HCEC 1CT (cell line): ENCODE measurements at places on chromosomes 4 and X.

DNA sequence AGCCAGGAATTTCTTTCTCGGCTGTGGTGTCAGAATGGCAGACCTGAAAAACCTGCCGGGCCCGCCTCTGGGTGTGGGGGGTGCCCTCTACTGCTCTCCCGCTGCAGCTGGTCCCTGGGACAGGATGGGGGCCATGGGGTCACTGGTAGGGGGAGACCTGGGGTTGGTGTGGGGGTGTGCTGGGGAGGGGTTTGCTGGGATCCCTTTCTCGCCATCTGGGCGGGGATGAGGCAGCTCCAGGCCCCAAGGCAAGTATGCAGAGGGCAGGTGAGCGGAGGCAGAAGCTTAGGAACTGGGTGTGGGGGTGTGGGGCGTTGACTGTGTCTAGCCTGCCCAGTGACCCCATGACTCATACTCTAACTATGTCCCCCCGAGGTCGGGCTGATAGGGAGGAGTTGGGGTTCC lies 884 bp downstream of the CCDC120 start:
- DNase-seq: no peak

DNA sequence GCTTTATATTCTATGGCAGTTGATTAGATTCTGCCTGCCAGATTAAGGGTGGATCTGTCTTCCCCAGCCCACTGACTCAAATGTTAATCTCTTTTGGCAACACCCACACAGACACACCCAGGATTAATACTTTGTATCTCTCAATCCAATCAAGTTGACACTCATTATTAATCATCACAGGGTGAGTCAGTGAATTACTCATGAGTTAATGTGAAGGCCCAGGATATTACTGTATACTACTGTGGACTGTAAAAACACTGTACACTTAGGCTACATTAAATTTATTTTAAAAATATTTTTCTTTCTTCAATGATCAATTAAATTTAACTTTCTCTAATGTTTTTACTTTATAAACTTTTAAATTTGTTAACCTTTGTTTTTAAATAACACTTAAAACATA lies 87.7 kb downstream of the NAP1L3 start:
- DNase-seq: no peak

DNA sequence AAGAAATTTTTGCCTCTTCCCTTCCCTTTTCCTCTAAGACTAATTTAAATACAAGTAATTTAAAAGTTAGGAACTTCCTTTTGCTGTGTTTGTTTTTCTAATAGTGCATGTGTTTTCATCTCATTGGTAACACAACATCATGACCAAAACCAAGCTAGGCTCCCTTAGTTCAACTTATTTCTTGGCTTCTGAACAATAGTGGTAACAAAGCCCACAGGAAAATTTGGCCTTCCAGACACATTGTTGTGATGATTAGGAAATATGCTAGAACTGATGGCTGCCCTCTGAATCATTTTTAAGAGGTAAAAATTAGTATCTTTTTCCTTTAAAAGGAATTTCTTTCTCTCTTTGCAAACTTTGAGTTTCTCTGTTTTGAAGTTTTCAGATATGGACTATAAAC lies 25.5 kb upstream of the TEC start:
- DNase-seq: no peak

- no peak for DNase-seq
Measured at GRCh38 chrX:46185923-46186810, 359.1 kb downstream of the ZNF674 start.

GRCh38 chr4:81769244-81769643 lies 297.5 kb upstream of the RASGEF1B start:
- DNase-seq: no peak

GRCh38 chr4:8182858-8183725 lies 16.0 kb upstream of the SH3TC1 start:
- peak; percentile 67 for DNase-seq

DNA sequence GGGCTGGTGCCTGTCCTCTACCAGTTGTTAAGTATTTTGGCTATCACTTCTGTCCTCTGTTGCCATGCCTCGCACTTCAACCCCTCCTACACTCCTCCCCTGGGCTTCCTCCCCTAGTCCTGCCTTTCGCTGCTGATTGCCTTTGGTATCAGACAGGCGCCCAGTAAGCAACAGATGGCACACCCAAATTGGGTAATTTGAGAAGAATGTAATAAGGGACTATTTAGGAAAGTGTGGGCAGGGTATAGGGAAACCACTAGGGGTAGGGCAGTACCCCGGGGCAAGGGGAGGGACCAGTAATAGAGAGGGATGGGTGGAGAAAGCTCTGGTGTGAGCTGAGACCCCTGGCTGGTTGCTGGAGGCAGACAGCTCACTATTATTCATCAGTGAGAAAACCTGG lies 172.7 kb upstream of the USP9X start:
- DNase-seq: no peak

DNA sequence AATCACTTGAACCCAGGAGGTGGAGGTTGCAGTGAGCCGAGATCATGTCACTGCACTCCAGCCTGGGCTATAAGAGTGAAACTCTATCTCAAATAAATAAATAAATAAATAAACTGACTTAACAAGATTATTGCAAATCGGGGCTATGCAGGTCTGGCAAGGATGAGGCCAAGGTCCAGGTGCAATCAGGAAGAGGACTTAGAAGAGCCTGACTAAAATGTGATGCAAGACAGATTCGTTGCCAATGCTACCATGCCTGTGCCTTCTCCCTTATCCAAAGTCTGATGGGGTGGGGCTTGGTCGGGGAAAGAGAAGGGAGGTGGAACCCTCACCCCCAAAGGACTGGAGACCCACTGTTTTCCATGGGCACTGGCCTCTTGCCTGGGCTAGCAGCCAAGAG lies 14.7 kb downstream of the ZCCHC13 start:
- no peak for DNase-seq

DNA sequence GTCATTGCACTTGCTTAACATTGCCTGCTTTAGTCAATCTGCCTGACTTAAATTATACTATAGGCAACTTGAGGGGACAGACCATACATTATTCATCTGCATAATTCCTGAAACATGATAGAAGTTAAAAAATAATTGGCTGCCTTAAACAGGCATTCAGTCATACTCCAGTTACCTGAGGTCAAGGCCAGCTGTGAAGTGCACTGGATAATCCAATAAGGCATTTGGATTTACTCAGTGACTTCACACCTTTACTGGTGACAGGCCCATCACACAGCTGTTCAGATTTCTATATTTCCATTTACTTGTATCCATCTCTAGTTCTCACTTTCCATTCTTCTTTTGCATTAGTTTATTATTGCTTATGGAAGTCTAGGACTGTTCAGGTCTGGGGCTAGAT lies 2341.6 kb downstream of the PCDH7 start:
- no peak for DNase-seq

DNA sequence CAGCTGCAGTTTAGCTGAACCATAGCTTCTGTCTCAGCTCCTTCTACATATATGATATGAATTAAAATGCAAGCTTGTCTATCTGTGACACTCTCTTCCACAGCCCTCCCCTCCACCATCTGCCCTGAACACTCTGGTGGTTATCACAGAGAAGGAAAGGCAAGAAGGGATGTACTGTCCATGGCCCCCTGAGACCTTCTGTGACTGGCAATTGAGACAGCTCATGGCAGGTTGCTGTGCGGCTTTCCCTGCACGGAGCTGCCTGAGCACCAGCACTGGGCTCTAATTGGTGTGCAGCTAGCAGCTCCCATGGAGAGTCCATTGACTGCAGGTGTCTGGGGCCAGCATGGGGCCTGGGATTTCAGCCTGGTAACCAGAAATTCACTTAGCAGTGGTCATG lies 109.8 kb upstream of the ANXA3 start:
- no peak for DNase-seq

GRCh38 chr4:183337349-183337748 lies 15.1 kb upstream of the CLDN24 start:
- DNase-seq: no peak

DNA sequence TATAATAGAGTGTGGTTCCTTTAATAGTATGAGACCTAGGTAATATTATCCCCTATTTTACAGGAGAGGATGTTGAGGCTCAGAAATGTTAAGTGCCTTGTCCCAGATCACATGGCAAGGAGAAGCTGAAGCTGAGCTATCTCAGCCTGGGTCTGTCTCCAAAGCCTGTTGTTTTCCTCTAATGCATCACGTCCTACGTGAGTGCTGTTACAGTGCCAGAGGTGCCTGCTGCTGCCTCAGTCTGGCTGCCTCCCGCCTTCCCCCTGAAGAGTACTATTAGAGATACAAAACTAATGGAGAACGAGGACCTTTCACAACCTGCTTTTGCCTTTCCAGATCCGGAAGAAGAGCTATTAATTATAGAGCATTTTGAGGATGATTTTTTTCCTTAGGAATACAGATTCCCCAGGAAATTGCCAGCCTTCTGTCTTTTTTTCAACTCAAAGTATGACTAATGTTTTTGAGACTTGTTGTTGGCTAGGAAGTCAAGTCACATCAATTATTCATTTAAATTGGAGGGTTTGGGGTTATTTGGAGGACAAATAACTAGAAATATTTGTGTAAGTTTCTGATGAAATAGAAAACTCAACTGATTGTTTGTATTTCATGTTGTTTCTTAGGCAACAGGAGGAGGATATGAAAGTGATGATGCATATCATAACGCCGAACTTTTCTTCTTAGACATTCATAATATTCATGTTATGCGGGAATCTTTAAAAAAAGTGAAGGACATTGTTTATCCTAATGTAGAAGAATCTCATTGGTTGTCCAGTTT lies 43.9 kb upstream of the MTMR1 start:
- peak; percentile 55 for DNase-seq

- DNase-seq: no peak
Measured at GRCh38 chr4:76084542-76084941, 10.0 kb downstream of the ART3 start.

DNA sequence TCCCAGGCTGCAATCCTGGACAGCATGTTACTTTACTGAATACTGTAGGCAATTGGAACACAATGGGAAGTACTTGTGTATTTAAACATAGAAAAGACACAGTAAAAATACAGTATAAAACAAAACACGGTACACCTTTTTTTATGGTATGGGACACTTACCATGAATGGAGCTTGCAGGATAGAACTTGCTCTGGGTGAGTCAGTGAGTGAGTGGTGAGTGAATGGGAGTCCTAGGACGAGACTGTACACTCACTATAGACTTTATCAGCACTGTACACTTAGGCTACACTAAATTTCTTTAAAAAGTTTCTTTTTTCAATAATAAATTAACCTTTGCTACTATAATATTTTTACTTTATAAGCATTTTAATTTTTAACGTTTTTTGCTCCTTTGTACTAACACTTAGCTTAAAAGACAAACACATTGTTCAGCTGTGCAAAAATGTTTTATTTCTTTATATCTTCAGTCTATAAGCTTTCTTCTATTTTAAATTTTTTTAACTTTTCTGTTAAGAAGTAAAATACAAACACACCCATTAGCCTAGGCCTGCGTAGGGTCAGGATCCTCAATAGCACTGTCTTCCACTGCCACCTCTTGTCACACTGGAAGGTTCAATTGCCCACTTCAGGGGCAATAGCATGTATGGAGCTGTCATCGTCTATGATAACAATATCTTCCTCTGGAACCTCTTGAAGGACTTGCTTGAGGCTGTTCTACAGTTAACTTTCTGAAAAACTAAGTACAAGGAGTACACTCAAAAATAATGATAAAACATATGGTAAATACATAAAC lies 293.5 kb upstream of the FSTL5 start:
- no peak for DNase-seq

- no peak for DNase-seq
Measured at GRCh38 chr4:39667706-39668105, 29.0 kb upstream of the SMIM14 start.

- DNase-seq: peak; percentile 10
Measured at GRCh38 chr4:40046311-40046980, 10.2 kb upstream of the N4BP2 start.

DNA sequence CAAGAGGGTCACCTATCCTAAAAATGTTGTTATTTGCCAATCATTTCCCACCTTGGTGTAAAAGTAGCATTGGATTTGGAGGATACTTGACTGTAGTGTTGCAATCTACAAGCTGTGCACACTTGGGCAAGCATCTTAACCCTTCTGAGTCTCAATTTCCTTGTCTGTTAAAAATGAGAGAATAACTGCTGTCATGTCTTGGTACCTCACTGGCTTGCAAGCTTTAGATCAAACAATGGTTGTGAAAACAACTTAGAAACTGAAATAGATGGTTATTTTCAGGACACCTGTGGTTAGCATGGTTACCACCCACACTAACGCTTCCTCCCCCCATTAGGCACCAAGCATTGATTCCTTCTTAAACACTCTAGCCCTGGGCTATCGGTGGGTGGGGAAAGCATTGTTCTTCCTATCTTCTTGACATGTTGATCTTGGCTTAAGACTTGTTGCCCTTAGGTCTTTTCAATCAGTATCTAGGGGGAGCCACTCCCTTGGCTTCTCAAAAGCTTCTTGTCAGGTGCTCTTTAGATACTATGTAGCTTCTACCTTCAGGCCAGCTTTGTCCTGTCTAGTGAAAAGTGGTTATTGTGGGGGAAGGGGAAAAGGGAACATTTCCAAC lies 10.6 kb upstream of the AMOT start:
- DNase-seq: no peak

GRCh38 chr4:97645071-97645821 lies 498.0 kb downstream of the STPG2 start:
- no peak for DNase-seq

DNA sequence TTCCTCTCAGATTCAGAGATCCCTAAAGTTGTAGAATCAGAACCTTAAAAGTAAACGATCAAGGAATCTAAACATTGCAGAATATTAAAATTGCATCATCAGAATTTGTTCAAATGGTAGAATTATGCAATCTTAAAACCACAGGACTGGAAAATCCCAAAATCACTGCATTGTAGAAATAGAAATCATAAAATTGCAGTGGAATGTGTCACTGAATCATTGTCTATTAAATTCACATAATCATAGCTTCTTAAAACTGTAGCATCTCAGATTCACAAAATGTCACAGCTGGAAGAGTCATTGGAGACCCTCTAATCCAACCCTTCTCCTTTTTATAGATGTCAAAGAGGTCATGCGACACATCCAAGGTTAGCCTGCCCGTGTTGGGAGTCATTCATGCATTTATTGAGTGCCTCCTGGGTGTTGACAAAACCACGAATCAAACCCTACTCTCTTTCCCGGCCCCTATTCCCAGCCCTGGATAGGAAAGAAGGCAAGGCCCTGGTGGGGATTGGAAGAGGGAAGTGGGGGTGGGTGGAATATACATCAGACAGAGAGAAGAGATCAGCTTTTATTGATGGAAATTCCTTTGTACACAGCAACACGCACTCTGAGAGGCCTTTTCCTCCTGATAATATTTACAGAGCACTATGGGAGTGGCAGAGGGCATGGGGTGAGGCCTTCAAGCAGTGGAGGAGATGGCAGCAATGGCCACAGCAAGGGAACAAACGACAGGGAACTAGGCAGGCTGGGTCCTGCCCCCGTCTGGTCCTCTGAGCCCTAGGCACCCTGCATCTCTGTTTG lies 15.4 kb downstream of the IQSEC2 start:
- peak; percentile 72 for DNase-seq
